Stimulated activated CD4-positive, alpha-beta T cell treated with anti-CD3 and anti-CD28 coated beads, TNF-alpha, amount 100 ng/mL, for 1 hour (primary cell): ENCODE measurements at places on chromosomes 13 and 19.
A peak's percentile ranks its signal among the peaks of the same experiment; 100 is the strongest.

DNA sequence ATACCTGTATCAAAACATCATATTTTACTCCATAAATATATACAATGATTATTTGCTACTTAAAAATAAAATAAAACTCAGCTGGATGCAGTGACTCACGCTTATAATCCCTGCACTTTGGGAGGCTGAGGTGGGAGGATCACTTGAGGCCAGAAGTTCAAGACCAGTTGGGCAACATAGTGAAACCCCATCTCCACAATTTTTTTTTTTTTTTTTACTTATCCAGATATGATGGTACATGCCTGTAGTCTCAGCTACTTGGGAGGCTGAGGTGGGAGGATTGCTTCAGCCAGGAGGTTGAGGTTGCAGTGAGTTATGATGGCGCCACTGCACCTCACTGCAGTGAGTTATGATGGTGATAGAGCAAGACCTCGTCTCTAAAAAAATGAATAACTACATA is 22.4 kb downstream of the POU2F2 start:
- DNase-seq, result no peak

GRCh38 chr19:19053508-19054314 is 10.1 kb upstream of the SLC25A42 start:
- peak; percentile 31 for DNase-seq

GRCh38 chr13:30294004-30294403 is 13.3 kb downstream of the KATNAL1 start:
- no peak for DNase-seq

GRCh38 chr19:17235971-17236777 is 9.5 kb downstream of the NR2F6 start:
- no peak for DNase-seq

GRCh38 chr19:16168465-16169081 is 4.8 kb downstream of the CIB3 start:
- no peak for DNase-seq

DNA sequence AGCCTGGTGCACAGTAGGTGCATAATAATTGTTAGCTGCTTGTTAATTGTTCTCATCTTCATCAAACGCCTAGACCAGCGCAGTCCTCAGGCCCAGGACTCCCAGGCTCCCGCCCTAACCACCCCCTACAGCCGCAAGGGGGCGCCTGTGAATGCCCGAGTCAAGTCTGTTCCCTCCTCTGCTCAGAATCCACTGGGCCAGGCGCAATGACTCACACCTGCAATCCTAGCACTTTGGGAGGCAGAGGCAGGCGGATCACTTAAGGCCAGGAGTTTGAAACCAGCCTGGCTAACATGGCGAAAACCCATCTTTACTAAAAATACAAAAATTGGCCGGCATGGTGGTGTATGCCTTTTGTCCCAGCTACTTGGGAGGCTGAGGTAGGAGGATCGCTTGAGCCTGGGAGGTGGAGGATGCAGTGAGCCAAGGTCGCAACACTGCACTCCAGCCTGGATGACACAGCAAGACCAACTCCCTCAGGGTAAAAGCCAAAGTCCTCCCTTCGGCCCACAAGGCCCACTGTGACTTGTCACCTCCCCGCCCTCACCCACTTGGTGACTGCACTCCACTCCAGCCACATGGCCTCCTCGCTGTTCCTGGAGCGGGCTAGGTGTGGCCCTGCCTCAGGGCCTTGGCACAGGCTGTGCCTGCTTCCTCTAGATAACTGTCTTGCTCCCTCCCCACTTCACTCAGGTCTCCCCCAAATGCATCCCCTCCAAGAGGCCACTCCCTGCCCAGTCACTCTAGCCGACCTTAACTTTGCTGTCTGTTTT is 9.1 kb downstream of the ZNF653 start:
- no peak for DNase-seq

DNA sequence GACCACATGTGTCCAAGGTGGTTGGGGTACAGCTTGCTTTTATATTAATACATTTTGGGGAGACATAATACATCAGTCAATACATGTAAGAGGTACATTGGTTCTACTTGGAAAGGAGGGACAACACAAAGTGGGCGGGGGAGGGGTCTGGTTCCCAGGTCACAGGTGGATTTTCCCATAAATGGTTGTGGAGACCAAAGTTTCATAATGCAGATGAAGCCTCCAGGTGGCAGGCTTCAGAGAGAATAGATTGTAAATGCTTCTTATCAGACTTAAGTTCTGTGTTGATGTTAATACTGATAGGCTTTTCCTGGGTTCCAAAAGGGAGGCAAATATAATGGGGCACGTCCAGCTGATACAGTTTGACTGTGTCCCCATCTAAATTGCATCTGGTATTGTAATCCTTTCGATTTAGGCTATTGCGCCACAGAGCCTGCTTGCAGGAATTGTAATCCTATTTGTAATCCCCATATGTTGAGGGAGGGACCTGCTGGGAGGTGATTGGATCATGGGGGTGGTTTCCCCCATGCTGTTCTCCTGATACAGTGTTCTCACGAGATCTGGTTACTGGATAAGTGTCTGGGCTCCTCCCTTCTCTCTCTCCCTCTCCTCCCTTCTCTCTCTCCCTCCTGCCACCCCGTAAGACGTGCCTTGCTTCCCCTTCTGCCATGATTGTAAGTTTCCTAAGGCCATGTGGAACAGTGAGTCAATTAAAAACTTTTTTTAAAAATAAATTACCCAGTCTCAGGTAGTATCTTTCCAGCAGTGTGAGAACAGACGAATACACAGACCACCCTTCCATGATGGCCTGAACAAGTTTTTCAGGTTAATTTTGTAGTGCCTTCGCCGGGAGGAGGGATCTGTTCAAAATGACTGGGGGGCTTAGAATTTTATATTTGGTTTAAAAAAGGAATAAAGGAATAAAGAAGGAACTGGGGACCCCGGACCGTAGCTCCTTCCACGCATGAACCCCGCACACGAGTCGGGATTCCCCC is 44.9 kb downstream of the ZNF823 start:
- no peak for DNase-seq

DNA sequence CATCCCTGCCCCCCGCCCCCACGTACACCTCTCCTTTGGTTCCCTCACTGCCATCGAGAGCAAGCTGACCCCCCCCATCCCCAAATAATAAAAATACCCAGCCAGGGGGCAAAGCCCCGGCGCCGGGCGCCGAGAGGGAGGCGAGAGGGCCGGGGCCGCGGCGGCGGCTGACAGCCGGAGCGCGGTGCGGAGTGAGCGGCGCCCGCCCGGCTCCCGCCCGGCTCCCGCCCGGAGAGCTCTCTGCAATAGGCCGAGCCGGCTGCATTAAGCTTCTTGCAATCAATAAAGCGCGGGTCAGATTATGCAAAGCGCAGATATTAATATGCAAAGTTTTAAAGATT is 40.9 kb downstream of the DEDD2 start:
- DNase-seq, result no peak
